ENCODE measurements at places on chromosomes 1 and 21.

DNA sequence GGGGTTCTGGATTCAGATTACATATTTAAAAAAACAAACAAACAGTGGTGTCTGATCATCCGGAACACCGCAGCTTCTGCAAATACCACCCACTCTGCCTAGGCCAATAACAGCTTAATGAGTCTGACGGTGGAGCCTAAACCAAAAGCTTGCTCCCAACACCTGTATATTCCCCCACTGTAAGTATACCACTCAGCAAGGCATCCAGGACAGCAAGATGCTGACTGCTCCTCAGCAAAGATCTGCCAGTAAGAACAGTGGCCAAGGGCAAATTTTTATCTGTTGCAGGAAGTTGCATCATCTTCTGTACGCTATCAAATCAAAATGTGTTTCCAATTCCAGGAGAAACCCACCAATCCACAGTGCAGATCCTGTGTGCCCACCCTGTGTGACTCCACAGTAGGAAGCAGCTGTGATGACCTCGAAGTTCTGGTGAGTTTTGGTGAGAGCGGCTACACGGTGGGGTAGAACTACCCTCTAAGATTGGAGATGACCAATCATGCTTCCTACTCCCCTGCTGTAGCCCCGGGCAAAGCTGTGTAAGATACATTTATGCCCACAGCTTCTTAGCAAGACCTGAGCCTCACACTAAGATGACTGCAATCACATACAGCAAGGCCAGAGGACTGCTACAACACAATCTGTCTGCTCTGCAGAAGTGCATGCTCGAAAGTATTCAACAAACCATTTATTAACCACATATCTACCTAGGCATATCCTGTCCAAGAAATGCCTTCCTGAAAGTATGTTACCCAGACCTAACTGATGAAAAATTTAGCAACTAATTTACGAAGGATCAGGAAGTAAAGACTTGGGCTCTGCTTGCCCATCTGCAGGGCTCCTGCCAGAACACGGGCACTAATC is 30.5 kb downstream of the SIPA1L2 start:
- no peak for DNase-seq

GRCh38 chr1:190212450-190212849 is 265.2 kb downstream of the BRINP3 start:
- no peak for DNase-seq

GRCh38 chr1:209542585-209542984 is 40.9 kb upstream of the CAMK1G start:
- DNase-seq: no peak

DNA sequence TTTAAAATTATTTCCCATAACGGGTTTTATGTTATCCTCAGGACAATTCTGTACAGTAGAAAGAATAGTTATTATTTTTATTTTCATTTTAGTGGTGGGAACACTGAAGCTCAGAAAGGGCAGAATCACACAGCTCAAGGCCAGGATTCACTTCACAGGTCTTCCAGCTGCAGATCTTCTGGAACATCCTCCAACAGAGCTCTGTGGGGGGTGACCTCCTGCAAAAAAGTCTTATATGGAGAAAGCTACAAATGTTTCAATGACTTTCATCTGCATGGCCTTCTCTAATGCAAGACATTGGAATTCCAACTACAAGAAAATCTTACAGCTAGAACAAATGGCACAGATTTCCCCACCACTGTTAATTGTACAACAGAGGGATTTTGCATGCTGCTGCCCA is 64.2 kb downstream of the SEC16B start:
- DNase-seq: no peak

GRCh38 chr21:25862596-25862995 is 127.8 kb downstream of the GABPA start:
- no peak for DNase-seq

GRCh38 chr21:43585924-43586413 is 73.3 kb downstream of the HSF2BP start:
- no peak for DNase-seq

Measured in stimulated activated CD8-positive, alpha-beta memory T cell treated with anti-CD3 and anti-CD28 coated beads, Interleukin-15, amount 100 ng/mL, for 48 hours (primary cell).